CD4-positive, alpha-beta T cell treated with Interleukin-15 for 4 hours (primary cell): ENCODE measurements at places on chromosomes 3 and 15.

DNA sequence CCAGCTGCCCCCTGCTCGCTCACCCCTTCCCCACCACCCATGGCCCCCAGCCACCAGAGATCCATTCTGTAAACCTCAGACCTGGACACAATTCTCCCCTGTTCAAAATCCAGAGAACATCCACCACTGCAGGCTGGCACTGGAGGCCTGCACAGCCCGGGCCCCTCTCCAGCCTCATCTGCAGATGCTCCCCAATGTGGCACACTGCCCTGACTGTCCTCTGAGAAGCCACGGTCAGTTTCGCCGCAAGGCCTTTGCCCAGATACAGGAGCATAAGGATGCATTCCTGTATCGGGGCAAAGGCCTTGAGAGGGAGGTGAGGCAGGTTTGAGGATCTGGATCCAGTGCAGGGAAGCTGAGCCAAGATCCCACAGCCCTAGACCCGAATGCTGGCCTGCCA, 175.4 kb upstream of the LINGO1 start:
- no peak for DNase-seq

GRCh38 chr3:158789592-158789991, 12.3 kb upstream of the MFSD1 start:
- DNase-seq, result no peak

DNA sequence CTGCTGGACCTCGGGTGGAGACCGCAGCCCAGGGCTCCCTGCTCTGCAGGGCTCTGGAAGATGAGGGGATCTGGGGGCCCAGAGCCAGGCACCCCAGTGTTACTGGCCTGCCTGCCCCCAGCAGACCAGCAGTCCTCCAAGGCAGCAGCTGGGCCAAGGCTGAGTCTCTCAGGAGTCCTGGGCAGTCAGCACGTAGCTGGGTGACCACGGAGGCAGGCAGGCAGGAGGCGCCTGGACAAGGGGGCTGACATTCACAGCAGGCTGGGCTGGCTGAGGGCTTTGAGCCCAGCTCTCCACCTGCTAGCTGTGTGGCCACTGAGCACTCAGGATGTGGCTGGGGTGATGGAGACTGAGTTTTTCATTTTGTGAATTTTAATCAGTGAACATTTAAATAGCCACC, 67.9 kb downstream of the IQSEC1 start:
- no peak for DNase-seq

- DNase-seq, result no peak
These were observed 19.8 kb downstream of the LARP6 start for GRCh38 chr15:70833861-70834765.

- DNase-seq, result no peak
These were observed 171.7 kb upstream of the TLE3 start for GRCh38 chr15:70269311-70269911.

- no peak for DNase-seq
These were observed 27.0 kb upstream of the C15orf39 start for GRCh38 chr15:75174729-75175128.

GRCh38 chr3:150978566-150979148, 6.1 kb upstream of the CLRN1 start:
- no peak for DNase-seq
